SW480 (cell line): ENCODE measurements at places on chromosomes 4 and X.
A peak's percentile ranks its signal among the peaks of the same experiment; 100 is the strongest.

GRCh38 chrX:12961196-12961718 is 13.7 kb upstream of the TMSB4X start:
- DNase-seq, result no peak

DNA sequence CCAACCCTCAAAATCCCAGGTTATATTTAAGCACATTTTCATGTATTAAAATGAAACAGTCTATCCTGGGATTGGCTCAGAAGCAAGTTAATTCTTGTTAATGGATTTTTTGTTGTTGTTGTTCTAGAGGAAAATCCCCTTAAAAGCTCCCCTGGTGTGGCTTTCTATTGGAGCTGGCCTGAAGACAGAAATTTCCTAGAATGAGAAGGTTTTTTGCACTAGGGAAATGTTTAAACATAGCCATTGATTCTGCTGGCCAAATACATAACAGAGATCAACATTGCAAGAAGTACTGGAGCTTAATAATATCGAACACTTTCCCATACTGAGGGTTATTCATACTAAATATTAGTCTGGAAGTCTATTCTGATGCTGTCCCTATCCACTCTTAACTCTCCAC is 148.8 kb upstream of the PCDH18 start:
- DNase-seq, result no peak

DNA sequence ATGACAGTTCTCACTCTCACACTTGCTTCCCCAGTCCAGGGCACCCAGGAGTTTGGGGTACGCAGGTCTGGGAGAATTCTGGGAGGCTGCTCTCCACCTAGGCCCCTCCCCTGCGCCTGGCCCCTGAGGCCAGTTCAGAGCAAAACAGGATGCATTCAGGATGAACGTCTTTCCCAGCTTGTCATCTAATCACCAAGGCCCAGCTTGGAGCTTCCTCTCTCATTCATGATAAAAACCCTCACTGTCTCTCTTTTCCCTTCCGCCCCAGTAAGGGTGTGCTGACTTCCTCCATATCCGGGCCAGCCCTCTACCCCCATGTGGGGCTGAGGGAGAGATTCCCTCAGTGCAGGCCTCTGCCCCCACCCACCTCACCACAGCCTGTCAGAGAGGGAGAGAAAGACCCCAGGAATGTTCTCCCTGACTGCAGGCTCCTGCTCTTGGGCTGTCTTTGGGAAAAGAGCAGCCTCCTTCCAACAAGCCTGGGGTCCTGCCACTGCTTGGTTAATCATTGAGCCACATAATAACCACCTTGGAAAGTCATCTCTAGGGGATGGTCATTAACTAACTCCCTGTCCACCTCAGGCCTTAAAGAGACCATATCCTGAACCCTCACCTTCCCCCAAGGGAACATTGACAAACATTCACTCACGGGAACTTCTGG is 50.1 kb downstream of the STARD8 start:
- DNase-seq, result no peak

DNA sequence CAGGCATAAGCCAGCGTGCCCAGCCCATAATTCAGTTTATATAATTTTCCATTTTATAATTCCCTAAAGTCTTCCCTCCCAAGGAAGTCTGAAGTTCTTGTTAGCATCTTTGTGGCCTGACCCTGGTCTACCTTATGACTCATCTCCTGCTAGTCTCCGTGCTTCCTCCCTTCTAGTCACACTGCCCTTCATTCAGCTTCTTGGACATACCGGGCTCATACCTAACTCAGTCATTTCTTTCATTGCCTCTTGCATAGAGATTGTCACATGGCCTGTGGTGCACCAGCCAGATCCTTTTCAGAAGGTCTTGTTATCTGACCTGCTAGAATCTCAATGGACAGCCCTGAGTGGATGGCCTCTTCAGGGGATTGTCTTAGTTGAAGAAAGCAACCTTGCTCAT is 22.8 kb upstream of the MAML3 start:
- no peak for DNase-seq

- no peak for DNase-seq
Observed at GRCh38 chr4:130530505-130530904, 1434.6 kb downstream of the C4orf33 start.

- DNase-seq, result peak; percentile 66
Observed at GRCh38 chrX:135086197-135086854, 34.0 kb downstream of the ETDB start.

DNA sequence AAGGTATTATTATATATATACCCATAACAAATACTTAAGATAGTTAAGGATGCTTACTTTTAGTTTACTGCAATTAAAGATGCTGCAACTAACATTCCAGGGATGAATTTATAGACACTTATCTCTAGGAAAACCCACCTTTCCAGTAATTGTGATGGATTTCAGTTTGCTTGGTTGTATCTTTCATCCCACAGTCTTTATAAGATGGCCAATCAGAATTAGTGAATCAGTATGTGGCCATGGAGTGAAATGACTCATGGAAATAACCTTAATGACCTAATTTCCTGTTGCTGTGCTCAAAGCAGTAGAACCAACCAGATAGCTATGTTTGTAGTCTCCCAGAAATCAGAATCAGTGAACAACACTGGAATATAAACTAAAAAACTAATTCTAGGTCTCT is 26.4 kb downstream of the MOSPD2 start:
- peak; percentile 2 for DNase-seq
